Activated naive CD4-positive, alpha-beta T cell treated with anti-CD3 and anti-CD28 coated beads, Interleukin-2, amount 50 U/mL, for 16 hours (primary cell): ENCODE measurements at places on chromosomes 13 and 19.

GRCh38 chr19:1383312-1384084 lies at the start of gene NDUFS7:
TSS of gene NDUFS7 (plus strand) at chr19:1383907. CDS start at chr19:1383927, 20 bp downstream.
- peak; percentile 90 for DNase-seq

DNA sequence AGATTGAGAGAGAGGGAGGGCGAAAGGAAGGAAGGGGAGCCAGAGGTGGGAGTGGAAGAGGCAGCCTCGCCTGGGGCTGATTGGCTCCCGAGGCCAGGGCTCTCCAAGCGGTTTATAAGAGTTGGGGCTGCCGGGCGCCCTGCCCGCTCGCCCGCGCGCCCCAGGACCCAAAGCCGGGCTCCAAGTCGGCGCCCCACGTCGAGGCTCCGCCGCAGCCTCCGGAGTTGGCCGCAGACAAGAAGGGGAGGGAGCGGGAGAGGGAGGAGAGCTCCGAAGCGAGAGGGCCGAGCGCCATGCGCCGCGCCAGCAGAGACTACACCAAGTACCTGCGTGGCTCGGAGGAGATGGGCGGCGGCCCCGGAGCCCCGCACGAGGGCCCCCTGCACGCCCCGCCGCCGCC lies at the start of gene TNFSF11:
TSS of gene TNFSF11 (plus strand) at position 142 of the 400 bp plus-strand sequence. CDS start at position 294, 152 bp downstream.
- peak; percentile 14 for DNase-seq

DNA sequence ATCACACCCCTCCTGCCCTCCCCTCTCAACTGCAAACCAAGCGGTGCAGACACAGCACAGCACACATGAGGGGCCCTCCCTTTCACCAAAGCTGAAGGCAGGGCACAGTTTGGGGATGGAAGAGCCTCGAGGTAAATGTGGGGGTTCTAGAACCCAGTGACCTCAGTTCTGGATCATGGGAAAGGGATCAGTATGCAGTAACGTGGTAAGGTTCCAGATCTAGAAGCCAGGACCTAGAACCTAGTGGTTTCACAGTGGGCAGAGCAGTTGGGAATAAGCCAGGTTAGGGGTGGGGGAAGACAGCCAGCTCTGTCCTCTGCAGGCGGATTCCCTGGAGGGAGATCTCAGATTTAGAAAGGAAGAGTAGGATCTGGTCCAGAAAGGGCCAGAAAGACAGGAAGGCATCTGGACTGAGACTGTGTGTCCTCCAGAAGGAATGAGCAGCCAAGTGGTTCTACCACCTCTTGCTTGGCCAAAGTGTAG lies 3.1 kb downstream of the FTL start:
- no peak for DNase-seq

- DNase-seq, result no peak
Measured at GRCh38 chr13:63954683-63955082, 2539.0 kb upstream of the PCDH20 start.

- no peak for DNase-seq
Measured at GRCh38 chr13:114111577-114111976, 20.8 kb downstream of the RASA3 start.

DNA sequence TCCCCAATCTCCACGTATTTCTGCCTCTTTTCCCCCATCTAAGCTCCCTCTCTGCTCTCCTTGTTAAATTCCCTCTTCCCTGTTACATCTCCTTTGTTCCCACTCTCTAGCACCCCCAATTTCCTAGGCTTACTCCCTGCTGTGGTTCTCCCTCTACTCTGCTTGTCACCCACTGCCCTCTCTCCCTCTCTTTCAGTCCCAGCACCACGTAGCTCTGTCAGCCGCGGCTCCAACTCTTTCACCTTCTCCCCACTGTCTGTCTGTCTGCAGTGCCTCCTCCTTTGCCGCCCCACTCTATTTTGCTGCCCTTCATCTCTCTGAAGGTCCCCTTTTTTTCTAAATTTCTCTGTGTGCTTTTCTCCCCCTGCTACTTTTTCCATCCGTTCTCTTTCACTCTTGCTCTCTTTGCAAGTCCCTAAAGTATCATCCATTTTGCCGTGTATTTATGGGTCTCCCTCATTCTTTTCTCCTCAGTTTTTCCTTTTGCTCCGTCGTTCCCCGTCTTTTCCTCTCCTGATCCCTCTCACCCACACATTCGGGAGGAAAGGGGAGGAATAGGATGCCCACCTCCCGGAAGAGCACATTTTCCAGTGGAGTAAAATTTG lies 937 bp downstream of the ZNF841 start:
- no peak for DNase-seq

GRCh38 chr19:54160854-54161253 lies 1.3 kb upstream of the LENG1 start:
- DNase-seq, result no peak

DNA sequence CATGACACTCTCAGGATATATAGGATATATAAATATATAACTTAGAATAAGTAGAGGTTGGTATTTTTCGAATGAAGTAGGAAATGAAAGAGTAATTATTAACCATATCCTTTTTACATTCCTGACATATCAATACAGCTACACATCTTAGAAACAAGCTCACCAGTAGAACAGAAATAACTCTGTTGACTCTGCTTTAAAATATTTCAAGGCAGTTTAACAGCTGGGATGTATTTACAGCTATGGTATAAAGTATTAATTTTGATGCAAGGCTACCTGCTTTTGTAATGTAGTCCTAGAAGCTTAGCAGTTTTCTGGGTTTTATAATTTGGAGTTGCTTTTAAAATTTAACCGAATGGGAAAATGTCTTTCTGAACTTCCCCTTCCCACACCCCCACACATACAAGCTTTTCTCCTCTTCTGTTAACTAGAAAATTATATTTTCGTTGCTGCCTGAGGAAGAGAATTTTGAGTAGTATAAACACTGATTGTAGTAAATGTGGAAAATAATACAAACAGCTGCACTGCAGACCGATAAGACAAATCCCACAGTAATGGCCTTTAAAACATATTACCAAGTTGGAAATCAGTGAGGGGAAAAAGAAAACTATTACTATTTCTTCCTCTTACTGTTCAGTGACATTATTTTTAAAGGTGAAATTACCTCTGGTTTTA lies 147.7 kb downstream of the GGACT start:
- no peak for DNase-seq

DNA sequence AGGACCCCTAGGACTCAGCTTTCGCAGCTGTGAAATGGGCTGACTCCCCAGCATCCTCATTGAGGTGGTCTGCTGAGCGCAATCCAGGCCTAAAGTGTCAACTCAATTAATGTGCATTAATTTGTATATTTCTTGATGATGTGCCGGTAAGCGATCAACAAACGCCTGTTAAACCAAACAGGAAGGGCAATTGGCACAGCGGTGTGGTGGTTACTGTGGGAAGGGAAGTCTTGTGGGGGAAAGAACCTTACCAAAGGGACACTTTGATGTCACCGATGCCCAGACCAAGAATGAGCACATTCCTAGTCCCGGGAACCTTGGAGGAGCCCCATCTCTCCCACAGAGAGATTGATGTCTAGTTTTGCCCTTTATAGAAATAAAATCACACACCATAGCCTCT lies 1.6 kb downstream of the JAK3 start:
- no peak for DNase-seq

DNA sequence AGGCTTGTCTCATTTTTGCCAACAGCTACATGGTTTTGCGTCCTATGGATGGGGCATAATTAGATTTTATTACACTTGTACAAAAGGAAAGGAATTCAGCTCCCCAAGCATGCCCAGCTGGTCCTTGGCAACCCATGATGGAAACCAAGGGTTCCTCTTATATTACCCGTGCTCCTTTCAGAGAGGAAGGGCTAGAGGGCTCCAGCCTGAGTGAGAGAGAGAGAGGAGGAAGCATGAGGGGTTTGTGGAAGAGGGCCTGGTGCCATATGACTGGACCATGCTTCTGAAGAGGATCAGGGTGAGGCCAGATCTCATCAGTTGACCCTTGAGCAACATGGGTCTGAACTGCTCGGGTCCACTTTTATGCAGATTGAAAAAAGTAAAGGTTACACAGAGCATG lies 3.5 kb upstream of the RPS9 start:
- no peak for DNase-seq

- no peak for DNase-seq
Measured at GRCh38 chr19:40703029-40703755, 12.7 kb upstream of the NUMBL start.

DNA sequence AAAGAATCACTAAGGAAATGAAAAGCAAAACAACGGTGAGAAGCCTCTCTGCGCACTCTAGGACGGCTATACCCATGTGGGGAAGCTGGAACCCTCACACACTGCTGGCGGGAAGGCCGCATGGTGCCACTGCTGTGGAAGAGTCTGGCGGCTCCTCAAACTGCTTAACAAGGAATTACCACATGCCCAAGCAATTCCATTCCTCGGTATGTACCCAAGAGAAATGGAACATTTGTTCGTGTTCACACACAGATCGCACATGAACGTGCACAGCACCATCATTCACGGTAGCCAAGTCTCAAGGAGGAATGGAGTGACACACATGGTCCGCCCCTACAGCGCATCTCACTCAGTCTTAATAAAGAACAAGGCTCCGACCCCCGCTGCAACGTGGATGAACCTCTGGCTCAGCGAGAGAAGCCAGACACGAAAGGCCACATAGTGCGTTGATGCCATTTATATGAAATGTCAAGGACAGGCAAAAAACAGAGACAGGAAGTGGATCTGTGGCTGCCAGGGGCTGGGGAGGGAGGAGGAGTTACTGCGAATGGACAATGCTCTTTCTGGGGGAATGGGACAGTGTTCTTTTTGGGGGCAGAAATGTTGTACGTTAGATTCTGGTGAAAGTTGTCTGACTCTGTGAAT lies 7.6 kb downstream of the CAPS start:
- DNase-seq, result no peak

GRCh38 chr13:97429681-97430081 lies 4.3 kb upstream of the RAP2A start:
- no peak for DNase-seq

DNA sequence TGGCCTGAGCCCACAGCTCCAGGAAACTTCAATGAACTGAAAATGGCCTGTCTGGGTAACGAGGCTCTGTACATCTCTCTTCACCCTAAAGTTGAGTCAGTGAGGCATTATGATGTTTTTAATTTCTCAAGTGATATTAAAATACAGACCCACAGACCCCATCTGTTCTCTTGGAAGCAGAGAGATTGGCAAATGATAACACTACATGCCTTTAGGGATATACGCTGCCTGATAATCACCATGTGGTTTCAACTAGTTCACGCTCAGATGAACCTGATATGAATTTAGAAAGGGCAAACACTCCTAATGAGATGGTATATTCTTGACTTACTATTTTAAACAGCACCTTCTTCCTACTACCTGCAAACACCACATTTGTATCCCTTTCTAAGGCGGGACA lies 127.5 kb downstream of the RFC3 start:
- no peak for DNase-seq

DNA sequence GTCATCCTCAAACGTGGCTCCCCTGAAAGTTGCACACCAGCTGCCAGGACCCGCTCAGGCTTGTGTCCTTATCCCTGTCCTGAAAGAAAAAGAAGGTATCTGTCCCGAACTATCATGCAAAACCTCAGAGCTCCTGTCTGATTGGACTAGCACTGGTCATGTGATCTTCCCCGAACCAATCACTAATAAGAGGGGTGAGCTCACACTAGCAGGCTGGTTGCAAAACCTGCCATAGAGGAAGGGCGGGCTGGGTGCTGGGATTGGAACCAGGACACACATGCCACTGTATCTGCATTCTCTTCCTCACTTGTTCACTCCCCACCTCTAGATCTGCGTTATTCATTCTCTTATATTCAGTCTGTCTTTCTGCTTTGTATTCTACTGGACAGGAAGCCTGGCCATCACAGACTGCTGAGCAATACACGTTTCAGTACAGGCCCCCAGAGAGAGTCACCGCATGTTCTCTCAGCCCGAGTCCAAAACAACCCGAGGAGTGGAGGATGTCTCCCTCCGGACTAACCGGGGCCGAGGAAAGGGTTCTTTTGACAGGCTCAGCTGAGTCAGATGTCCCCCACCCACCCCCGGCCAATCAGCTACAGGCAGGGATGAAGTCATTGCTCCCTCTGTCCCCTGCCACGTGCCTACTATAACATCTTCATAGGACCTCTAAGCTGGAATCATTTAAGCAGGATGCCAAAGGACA lies 97.7 kb downstream of the SIPA1L3 start:
- no peak for DNase-seq

DNA sequence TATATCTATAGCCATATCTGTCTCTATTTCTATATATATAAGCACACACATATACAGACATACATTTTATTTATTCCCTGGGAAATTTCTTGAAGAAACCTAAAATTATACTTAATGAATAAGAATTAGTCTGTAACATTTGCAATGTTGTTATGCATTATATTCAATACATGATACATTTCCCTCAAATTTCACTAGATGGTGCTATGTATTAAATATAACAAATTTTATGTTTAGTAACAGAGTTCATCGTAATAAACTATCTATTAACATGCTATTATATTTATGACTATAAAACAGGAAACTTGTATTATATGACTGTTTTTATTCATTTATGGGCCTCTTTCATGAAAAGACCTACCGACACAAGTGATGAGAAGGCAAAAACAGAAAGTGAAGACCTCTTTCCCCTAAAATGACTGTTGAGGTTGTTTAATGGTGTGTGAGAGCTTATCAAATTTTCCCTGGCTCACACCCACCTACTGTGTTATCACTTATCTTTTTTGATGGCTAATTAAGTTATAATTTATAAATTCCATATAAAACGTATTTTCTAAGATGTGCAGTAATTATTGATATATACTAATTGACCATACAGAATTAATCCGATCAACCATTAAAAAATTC lies 881.9 kb downstream of the SLITRK6 start:
- DNase-seq, result no peak

DNA sequence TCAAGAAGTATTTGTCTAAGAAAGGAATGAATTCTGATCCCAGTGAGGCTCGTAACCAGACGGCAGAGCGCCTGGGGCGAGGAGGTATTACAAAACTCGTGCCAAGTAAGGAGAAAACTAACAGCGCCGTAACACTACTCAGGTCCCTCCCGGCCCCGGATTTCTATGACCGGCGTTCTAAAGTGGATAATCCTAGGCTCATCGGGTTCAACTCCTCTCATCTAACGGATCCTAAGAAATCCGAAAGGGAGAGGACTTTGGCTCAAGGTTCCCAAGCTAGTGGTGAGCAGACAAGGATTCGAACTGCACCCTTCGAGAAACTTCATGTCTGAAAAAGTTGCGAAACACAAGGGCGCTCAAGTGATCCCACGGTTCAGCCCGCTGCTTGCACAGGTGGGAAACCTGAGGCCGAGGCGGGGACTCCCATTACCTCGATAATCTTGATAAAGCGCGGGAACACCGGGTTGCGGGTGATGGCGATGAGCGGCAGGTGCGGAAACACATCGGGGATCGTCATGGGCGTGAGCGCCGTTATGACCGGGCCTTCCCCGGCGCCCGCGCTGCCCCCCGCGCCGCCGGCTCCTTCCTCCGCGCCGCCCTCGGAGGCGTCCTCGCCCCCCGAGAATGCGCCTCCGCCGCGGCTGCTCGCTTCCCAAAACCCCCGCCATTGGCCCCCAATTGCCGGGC lies 529 bp downstream of the LONP1 start:
- no peak for DNase-seq

GRCh38 chr13:109789262-109789661 lies 2.9 kb upstream of the IRS2 start:
- DNase-seq, result no peak

DNA sequence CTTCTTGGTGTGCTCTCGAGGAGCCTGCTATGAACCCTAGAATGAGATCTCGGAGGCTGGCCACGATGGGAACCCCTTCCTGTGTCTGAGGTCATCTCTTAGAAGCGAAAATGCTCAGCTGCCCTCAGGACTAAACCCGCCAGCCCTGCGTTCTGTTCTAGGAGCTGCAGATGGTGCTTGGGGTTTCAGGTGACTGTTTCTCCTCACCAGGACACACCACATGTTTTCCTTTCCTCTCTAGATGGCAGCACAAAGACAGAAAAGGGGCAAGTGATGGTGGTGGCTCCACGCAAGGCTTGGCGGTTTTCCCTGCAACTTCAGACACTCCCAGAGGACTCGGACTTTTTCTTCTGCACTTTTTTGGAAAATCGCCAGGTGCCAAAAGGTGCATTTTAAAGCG lies 60.1 kb downstream of the RNASEH2B start:
- DNase-seq, result no peak
